ENCODE measurements at places on chromosomes 1 and 21. TPM values are rescaled to one million over a fixed set of nuclear protein-coding genes. Genes with fewer than 3 reads are reported as not detected.
A peak's percentile ranks its signal among the peaks of the same experiment; 100 is the strongest.

DNA sequence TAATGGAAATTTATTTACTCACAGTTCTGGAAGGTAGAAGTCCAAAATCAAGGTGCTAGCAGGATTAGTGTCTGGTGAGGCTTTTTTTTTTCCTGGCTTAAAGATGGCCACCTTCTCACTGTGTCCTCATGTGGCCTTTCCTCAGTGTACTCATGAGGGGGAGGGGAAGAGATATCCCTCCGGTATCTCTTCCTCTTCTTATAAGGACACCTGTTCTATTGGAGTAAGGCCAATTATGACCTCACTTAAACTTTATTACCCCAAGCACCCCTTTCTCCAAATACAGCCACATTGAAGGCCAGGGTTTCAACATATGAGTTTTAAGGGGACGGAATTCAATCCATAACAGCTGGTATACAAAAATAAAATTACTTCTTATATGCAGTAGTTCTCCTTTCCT lies 203.7 kb upstream of the C1orf87 start:
- no peak for DNase-seq

DNA sequence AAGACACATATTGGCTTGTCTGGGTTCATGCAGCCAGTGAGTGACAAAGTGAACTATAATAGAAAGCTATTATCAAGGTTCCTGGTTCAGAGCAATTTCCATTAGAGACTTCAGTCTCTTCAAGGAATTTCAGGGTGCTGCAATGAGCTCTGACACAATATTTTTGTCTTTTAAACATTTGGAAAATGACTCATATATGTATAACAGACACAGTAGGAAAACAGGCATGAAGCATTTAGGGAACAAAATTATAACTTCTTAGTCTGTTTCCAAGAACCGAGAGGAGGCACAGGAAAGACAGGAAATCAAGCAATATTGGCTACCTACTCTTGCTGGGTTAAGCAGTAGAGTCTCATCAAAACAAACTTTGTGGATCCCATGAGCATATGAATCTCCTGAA lies 170.4 kb downstream of the PTPRC start:
- no peak for DNase-seq

Gene PLA2G2D
- total RNA-seq, result not detected

- no peak for DNase-seq
Measured at GRCh38 chr1:191798178-191798577, 360.1 kb upstream of the RGS18 start.

GRCh38 chr1:100597061-100597741 lies 59.3 kb downstream of the GPR88 start:
- DNase-seq, result peak; percentile 29

Gene CD244
- not detected for total RNA-seq

DNA sequence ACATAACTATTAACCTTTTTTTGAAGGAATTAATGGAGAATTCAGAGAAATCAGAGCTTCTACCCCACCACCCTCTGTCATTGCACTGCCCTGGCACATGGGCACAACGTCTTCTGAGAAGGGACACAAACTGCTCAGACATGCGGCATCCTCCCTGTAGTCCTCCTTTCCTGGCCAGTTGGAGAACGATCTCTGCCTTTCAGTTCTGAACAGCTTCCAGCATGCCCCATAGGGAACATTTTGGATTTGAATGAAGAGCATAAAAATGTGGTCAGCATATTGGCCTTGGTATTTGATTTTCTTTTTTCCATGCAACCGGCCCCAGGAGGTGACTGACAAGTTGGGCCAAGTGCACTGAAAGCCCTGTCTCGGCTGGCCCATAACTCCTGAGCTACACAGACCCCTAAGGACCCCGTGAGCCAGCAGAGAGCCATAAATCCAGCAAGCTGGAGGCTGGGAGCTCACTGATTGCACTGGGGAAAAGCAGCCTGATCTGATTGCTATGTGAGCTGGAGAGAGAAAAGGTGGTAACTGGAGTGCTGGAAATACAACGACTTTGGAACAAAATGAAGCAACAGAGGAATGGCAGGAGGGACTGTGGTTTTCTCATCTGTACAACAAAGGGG lies 10.9 kb upstream of the BLACAT1 start:
- no peak for DNase-seq

DNA sequence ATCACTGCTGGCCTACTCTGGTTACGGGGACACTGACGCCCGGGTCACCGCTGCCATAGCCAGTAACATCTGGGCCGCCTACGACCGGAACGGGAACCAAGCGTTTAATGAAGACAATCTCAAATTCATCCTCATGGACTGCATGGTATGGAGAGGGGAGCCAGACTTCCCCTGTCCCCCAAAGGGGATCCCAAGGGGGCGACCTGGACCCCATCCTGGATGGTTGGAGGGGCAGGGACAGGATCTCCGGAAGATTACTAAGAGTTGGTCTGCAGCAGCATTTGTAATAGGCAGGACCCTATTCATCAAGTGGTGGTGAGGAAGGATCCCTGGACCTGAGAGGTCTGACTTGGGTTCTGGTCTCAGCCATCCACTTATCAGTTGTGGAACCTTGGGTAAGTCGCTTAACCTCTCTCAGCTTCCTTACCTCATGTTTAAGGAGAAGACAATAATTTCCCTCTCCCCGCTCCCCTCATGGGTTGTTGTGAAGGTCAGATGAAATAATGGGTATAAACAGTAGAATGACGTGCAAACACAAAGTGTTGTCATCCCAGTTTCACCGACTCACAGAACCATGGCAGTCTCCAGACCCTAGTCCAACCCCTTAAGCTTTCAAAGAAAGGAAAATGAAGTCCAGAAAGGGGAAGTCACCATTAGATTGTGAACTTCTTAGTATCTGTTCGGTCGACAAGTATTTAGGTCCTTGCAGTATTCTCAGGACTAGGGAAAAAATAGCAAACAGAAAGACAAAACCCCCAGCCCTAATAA lies 883 bp downstream of the LAMTOR2 start:
- DNase-seq, result no peak

DNA sequence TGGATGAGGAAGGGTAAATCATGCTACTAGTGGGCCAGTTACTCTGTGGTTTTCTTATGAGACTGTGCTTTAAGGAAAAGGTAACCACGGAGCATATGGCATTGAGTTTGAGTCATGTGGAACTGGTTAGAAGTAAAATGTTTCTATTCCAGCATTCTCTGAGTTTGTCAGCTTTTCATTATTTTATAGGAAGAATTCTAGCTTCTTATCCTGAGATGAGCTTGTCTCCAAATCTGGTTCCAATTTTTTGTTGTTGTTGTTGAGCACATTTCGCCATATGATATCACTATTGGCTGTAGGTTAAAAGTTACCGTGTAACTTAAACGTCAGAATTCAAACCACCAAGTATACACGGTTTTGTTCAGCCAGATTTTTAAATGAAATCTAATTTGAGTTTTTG lies 69.9 kb downstream of the ATF6 start:
- DNase-seq, result no peak

GRCh38 chr1:12006167-12006921 lies 13.0 kb upstream of the MIIP start:
- no peak for DNase-seq

GRCh38 chr1:66343569-66344325 lies 190.2 kb upstream of the SGIP1 start:
- DNase-seq, result no peak

- no peak for DNase-seq
Measured at GRCh38 chr1:98078596-98078995, 157.8 kb upstream of the DPYD start.

DNA sequence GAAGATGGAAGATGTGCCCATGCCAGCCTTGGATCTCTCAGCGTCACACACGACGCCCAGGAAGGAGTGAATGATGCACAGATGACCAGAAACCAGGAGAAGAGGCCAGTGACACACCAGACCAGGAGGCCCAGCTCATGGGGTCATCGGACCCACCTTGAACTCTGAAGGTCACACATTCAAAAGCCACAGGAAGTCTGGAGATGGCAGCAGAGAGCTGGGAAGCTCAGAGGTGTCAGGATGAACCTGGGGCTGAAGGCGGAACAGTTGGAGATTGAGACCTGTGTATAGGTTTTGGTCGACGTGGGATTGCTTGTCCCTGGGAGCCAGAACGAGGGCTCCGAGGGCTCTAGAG lies 43.6 kb downstream of the SLC19A1 start:
- no peak for DNase-seq

DNA sequence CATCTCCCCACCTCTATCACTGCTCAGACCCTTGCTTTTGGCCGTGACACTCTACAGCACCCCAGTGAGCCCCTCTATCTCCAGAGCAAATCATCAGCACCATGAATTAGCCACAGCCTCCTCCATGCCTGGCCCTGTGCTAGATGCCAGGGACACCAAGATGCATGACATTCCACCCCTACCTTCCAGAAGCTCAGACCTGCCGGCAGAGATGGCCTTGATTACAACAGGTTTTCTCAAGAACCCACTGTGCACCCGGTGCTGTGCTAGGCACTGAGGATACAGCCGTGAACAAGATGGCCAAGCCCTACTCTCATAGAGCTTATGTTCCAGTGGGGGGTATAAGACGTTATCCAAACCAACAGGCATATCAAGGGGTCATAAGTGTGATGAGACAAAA lies 30.6 kb downstream of the CDK18 start:
- no peak for DNase-seq

Gene LCE1F
- total RNA-seq, result not detected

- DNase-seq, result no peak
Measured at GRCh38 chr1:40307186-40307585, 9.9 kb downstream of the COL9A2 start.

DNA sequence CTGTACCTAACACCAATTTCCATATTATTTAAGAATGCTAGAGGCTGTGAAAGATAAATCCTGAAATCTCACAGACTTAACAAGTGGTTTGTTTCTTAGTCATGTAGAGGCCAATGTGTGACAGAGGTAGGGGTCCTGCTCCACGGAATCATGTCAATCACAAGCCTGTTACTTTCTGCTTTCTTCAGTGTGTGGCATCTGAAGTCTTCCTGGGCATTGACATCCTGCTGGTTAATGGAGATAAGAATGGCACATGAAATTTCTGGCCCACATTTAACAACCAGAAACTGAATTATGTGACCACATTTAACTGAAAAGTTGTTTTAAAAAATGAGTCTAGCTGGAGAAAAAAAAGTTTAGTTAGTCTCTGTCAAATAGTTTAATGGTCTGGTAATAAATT lies 68.3 kb upstream of the PLA2G4A start:
- DNase-seq, result no peak

DNA sequence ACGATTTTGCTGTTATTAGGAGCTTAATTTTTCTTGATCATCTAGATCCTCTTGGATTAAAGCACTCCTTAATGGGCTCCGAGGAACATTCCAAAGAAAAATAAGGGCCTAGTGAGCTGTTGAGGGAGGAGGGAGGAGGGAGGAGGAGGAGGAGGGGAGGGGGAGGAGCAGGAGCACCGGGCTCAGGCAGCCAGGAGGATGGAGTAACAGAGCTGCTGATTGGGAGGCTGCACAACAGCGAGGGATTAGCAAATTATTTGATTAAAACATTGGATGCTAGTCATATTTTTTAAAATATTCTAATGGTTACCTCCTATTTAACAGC lies 302.1 kb upstream of the RRP15 start:
- no peak for DNase-seq

GRCh38 chr21:26441149-26441548 lies 131.9 kb downstream of the CYYR1 start:
- no peak for DNase-seq

GRCh38 chr1:96865731-96866685 lies 144.4 kb downstream of the PTBP2 start:
- no peak for DNase-seq

DNA sequence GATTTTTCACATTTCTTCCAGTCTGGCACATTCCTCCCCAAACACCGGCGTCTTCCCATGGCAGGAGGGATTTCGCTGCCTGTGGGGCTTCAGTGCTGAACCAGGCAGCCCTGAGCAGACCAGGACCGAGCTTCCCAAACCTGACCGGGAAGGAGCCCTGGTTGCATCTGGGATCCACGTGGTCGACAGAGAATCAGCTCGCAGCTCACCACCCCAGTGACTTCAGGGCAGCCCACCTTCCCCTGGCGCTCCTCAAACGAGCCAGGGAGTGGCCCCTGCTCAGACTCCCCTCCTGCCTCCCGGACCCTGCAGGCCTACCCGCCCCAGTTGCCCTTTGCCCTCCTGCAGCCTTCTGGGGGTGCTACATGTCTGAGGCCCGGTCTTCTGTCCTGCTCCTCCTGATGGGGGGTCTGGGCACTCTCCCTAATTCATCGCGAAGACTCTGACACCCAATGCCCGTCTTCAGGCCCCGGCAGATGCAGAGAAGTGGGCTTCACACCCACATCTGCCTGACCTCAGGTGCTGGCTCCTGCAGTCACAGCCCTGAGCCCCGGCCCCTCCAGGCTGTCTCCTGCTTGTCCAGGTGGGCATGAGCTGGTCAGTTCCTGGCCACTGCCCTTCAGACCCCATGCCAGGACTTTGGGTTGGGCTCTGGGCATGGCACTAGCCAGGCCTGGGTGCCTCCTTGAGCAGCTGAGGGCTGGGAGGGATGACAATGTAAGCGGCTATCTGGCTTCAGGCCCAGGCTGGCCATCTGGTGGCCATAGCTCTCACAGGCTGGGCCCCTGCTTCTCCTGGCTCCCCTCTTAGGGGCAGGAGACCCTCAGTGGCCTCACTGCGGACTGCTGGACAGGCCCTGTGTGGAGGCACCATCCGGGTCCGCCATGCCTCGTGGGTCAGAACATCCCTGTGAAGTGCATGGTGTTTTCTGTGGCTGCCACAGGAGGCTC lies 26.1 kb upstream of the PRSS38 start:
- DNase-seq, result no peak

DNA sequence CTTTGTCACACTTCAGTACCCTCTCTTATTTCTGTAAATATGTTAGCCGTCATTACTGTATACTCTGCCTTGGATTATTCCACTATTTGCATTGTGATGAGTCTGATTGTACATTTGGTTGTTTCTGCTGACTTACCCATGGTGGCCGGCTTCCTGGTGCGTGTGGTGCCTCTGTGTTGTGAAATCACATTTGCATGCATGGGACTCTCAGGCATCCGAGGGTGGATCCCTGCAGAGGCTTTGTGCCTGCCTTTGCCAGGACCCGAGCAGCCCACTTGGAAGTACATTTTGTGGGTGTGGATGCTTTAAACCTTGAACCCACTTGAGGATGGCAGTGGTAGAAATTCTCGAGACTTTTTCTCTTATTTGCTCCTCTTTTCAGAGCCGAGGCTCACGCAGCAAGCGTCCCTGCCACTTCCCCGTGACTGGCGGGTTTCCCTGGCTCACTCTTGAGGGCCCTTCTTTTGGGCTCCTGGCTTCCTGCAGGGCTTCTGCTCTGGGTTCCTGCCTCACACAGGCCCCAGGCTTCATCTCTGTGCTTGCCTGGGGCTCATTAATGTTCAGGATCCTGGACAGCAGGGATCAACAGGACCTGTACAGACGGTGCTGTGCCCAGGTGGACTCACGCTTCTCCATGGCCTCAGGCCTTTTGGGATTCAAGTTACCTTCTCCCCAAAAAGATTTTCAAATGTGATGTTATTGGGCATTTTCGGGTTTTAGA lies 36.6 kb downstream of the POFUT2 start:
- DNase-seq, result no peak

Gene LRRC71
- total RNA-seq, result not detected
